ENCODE measurements at places on chromosomes 6 and 20.

DNA sequence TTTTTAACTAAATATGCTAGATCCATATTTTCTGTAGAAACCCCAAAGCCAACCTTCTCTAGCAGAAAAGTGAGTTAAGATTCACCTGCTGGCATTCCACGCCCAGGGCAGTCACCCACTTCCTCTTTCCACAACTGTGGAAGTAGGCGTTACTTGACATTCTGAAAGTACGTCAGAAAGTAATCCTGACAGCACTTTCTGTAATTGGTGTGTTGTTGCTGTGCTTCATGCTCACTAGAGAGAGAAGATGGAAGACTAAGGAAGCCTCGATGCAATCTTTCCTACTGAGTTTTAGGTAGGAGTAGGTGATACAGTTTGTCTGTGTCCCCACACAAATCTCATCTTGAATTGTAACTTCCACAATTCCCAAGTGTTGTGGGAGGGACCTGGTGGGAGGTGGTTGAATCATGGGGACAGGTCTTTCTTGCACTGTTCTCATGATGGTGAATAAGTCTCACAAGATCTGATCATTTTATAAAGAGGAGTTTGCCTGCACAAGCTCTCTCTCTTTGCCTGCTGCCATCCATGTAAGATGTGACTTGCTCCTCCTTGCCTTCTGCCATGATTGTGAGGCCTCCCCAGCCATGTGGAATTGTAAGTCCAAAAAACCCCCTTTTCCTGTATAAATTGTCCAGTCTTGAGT, 101.1 kb downstream of the MAP3K7 start:
- DNase-seq, result no peak

DNA sequence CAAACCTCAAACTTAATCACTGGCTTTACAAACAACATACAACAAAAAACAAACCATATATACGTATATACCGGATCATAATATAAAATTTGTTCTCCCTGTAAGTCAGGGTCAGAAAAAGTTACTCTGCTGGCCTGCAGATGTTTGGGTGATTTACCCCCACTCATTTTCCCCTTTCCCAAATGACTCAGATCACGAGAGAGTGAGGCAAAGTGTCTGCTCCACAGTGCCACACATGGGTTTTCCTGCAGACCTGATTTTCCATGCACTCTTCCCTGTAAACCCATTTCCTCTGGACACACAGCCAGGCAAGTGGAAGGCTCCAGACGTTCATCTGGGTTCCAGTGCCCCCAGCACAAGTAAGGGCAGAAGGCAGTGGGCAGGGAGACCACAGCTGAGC, 23.5 kb downstream of the GFOD1 start:
- no peak for DNase-seq

GRCh38 chr6:158041370-158041769, 59.7 kb downstream of the SYNJ2 start:
- no peak for DNase-seq

GRCh38 chr20:42472198-42472597, 717.5 kb downstream of the PTPRT start:
- no peak for DNase-seq

All from activated CD8-positive, alpha-beta memory T cell treated with anti-CD3 and anti-CD28 coated beads for 1 hour (primary cell).